ENCODE measurements at places on chromosomes 5 and 9.

DNA sequence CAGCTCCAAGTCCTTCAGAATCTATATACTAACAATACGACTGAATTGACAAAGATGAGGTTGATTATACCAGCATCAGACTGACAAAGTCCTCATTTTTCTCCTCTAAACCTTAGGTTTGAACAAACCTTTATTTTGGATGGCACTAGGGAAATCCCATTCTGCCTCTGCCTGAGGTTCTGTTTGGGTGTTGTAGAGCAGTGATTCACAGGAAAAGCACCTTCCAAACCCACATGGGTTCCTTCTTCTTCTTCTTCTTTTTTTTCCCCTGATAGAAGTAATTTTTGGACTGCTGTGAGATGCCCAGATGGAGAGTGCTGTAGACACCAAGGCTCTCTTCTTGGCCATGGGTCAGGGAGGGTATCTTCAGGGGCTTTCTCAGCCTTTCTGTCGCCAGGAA, 164.9 kb upstream of the PAPPA start:
- no peak for DNase-seq

GRCh38 chr5:145178641-145179523, 656.3 kb downstream of the PRELID2 start:
- no peak for DNase-seq

- DNase-seq: peak; percentile 23
These were observed 27.8 kb upstream of the GRPEL2 start for GRCh38 chr5:149317281-149318048.

GRCh38 chr9:73153793-73154227, 2.1 kb downstream of the ANXA1 start:
- DNase-seq: no peak

Data from COR-L47 (cell line).